ENCODE measurements at places on chromosomes 1 and 21. TPM values are rescaled to one million over a fixed set of nuclear protein-coding genes. Genes with fewer than 3 reads are reported as not detected.

DNA sequence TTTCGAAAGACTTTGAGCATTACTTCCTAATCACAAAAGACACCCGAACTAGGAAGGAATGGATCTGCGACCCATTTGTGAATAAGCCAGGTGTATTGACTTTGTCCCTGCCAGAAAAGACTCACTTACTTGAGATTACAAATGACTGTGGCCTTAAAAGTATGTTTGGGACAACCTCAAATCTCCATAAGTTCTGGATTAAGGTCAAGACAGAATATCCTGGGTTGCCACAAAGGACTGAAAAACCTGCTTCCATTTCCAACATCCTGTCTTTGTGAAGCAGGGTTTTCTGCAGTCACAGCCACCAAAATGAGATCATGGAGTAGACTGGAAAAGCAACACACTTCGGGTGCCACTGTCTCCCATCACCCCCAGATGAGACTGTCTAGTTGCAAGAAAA, 537.4 kb upstream of the ZRANB2 start:
- no peak for DNase-seq

GRCh38 chr1:34884536-34884935, 25.0 kb upstream of the SMIM12 start:
- no peak for DNase-seq

DNA sequence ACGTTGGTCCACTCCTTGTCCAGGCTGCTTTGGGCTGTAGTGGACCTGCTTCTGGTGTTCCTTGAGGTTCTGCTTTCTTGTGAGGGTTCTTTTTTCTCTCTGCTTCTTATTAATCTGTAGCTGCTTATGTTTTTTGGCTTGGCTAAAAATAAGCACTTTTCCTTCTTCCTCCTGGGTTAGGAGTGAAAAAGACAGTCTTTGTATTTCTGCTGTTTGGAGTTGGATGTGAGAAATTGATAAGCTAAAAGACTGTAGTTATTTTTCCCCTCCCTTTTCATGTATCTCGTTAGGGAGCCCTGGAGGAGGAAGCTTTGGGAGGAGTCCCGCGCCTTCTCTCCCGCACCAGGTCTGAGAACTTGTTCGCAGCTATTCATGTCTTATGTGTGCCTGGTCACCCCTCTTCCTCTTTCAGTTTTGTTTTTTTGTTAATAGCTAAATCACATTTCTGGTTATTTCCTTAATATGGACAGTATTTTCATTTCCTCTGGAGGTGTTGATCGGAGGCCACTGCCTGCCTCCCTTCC, 79.0 kb downstream of the GALNT2 start:
- no peak for DNase-seq

- no peak for DNase-seq
These were observed 2.4 kb downstream of the TMEM201 start for GRCh38 chr1:9590945-9591668.

DNA sequence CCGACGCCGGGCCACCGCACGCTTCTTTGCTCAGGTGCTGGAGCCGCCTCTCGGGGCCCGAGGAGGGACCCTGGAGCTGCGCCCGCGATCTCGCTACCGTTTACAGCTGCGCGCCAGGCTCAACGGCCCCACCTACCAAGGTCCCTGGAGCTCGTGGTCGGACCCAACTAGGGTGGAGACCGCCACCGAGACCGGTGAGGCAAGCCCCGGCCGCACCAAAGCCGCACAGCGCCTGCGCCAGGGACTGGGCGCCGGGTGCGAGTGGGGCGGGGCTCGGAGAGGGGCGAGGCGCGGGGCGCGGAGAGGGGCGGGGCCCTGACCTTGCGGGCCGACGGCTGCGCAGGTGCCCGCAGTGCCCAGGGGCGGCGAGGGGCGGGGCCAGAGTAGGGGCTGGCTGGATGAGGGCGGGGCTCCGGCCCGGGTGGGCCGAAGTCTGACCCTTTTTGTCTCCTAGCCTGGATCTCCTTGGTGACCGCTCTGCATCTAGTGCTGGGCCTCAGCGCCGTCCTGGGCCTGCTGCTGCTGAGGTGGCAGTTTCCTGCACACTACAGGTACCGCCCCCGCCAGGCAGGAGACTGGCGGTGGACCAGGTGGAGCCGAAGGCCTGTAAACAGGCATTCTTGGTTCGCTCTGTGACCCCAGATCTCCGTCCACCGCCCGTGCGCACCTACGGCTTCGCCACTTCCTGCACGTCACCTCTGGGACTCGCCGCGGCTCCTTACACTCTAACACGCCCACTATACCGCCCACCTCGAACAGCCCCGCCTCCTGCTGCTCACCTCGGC, 9.8 kb upstream of the CDC20 start:
- DNase-seq, result peak; percentile 95

- DNase-seq, result peak; percentile 56
These were observed 113.0 kb downstream of the OSBPL9 start for GRCh38 chr1:51729824-51730301.

DNA sequence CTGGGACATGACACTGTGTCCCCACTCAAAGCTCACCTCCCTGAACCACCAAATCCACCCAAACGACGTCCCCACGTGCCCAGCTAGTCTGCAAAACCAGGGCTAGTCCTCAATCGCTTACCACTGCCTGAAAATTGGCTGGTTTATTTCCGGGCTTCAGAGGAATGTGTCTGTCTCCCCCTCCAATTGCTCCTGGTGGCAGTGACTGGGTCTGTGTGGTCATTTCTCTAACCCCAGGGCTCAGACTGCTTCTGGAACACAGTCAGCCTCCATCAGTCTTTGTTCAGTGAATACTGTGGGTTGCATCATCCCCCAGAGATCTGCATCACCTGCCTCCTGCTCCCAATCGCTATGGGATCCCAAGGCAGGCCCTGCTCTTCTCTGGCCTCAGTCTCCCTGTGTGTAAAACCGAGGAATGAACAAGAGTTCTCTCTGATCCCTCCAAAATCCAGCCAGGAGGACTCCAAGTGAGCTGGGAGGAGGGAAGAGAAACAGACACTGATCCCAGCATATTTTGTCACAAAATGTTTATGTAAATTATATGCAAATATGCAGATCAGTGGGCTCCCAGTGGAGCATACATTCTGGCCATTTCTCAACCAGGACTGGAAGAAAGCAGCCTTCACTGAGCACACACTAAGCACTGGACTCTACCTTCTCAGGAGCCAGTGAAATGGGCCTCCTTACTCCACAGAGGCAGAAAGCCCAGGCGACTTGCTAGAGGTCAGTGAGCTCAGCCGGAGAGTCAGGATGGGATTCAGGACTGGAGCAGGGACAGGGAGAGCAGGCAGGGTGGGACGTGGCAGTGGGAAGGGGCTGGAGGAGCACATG, 20.9 kb downstream of the SDC3 start:
- DNase-seq, result no peak

DNA sequence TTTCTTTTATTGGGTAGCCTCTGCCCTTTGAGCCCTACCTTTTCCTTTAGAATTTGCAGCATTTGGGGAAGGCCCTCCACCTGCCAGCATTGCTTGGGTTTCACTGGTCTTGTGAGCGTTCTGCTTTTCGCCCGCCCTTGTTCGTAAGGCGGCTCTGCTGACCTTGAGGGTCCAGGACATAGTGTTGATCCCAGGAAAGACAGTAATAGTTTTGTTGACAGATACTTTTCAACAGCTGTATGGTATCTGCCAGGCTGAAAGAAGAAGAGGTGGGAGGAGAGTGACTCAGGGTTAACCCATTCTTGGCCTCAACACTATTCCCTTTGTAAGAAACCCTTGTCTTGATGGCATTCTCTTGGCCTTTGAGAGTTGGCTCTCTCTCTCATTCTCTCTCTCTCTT, 113.4 kb upstream of the SPAG17 start:
- DNase-seq, result no peak

- no peak for DNase-seq
These were observed 90.3 kb downstream of the SCMH1 start for GRCh38 chr1:41151846-41152245.

GRCh38 chr1:67791261-67791660, 42.0 kb downstream of the GNG12 start:
- no peak for DNase-seq

- peak; percentile 52 for DNase-seq
These were observed 62.9 kb downstream of the TEX35 start for GRCh38 chr1:178575611-178576361.

DNA sequence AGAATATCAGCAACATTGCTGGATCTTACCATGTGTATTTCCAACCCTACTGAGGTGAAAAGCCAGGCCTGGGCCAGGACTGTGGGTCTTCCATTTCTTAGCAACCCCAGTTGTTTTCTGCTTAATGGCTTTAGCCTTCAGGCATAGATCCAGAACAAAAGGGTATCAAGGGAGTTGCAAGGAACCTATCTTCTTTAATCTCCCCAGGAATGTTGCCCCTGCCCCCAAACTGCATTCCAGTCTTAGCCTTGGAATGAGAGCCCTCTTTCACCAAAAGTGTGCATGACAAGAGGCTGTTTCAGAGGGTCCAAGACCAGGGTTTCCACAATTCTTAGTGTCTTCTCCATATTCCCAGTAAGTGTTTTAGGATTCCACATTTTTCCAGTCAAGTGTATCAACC, 87.9 kb upstream of the SOX13 start:
- DNase-seq, result no peak

DNA sequence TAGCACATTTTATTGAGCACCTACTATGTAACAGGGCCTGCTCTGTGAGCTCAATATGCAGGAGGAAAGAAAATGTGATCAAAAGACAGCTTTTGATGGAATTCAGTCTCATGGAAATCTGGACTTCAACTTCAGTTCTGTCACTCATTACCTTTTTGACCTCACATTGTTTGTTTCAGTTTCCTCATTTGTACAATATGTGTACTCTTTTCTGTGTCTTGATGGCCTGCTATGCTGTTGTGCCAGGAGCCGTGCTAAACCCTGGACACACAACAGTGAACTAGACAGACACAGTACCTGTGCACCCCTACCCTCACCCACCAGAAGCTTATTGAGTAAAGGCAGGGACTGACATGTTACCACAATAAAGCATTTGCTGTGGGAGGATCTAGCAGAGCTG, 162.9 kb upstream of the FGGY start:
- DNase-seq, result no peak

DNA sequence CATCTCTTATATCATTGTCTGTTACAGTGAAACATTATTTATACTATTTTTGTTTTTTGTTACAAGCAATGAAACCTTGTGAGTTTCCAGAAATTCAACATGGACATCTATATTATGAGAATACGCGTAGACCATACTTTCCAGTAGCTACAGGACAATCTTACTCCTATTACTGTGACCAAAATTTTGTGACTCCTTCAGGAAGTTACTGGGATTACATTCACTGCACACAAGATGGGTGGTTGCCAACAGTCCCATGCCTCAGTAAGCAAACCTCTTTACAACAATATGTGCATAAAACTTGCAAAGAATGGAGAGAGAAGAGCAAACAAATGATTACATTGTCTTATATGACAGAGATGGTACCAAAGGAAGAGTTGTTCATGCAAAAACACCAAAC, 22.4 kb downstream of the CFHR4 start:
- DNase-seq, result no peak

DNA sequence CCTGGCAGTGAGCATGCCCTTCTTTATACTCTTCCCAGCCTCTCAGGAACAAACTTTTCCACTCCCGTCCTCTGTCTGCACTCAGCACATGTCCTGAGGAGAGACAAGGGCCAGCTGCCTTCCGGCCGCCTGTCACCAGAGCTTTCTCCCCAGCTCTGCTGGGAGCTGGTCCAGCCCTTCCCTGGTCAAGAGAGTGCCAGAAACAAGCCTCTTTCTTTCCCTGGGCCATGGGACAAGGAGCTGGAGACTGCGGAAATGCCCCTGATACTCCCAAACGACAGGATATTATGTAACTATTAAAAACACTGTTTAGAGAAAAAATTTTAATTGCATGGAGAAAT, 10.4 kb downstream of the LAMB3 start:
- no peak for DNase-seq

GRCh38 chr1:80917225-80917624, 883.5 kb upstream of the ADGRL2 start:
- no peak for DNase-seq

DNA sequence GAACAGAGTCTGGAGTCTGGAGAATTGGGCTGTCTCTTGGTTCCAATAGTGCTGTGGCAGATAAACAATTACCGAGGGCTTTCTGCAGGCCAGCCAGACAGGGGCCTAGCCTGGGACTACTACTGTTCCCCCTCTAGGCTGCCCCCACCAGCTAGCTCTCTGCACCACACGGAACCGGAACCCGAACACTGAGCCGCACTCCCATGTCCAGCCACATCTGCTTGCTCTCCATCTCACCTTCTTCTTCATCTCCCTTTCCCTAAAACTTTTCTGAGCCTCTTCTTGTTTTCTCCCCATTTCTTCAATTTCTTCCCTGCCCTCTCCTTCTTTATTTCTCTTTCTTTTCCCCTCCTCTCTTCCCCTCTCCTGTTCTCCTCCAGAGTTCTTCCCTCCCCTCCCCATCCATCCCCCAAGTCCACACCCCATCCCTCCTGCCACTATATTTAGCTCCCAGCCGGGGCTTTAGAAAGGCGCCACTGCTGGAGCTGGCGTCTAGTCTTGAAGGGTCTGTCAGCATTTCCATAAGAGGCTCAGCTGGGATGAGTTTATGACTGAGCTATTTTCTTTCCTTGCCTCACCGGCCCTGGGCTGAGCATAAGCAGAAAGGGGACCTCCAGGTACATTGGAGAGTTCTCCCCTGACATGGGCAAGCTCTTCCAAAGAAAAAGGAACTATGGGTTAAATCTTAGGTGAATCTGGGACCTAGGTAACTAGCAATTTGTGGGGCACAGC, 25.7 kb upstream of the ATP2B4 start:
- DNase-seq, result peak; percentile 66

DNA sequence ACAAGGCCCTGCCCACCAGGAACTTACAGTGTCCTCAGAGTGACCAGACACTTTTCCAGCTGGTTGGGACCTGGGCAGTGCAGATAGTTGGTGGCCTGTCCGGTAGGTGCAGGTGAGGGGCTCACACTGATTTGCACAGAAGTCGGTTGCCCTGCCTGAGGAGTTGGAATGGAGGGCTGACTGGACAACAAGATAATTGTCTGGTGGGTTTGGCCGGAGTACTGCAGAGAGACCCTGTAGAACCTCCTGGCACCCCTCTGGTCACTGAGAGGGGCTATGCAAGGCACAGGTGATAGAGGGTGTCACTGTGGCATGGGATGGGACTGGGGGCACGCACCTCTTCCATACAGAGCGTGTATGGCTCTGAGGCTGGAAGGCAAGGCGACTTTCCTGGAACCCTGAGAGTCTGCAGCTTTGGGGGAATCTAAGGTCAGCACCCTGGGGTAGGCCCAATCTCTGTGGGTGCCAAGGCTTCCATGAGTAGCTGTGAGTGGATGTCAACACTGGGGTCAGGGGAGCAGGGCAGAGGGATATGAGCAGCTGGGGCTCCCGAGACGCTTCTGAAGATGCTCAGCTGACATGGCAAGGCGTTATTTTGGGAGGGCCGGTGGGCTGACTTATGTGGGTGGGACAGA, 7.6 kb upstream of the PLA2G2D start:
- DNase-seq, result no peak

GRCh38 chr21:35491114-35491513, 442.0 kb upstream of the RUNX1 start:
- no peak for DNase-seq

LEFTY1 gene
- polyA plus RNA-seq, result 4.5 TPM

RORC gene
- not detected for polyA plus RNA-seq

SPRR4 gene
- polyA plus RNA-seq, result not detected

PTPN22 gene
- polyA plus RNA-seq, result not detected

KIF2C gene
- polyA plus RNA-seq, result 6.7 TPM

AQP10 gene
- 3.0 TPM for polyA plus RNA-seq

Data from hepatocyte (in vitro differentiated cells).